ENCODE measurements at places on chromosomes 3 and 15.
A peak's percentile ranks its signal among the peaks of the same experiment; 100 is the strongest.

DNA sequence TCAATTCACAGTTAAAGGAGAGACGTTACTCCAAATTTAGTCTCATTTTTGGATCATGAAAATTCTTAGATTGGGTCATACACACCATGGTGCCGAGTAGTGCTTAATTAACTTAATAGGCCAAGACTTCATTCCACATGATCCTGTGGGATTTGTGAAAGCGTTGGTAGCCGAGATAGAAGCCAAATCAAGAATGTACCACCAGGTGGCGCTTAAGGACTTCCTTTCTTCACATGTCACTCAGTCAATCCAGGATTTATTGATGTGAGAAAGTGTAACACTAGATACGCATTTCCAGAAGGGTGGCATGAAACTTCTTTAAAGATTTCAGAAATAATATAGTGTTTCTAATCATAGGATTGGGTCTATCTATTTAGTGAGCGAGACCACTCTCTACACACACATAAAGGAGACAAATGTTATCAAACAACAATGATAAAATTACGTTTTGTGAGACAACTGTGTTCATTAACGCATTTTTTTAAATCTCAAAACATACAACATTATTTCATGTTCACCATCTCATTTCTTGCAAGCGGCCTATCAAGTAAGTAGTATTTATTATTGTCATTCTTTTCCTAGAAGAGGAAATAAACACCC lies 436.1 kb downstream of the CHL1 start:
- DNase-seq = peak; percentile 9

DNA sequence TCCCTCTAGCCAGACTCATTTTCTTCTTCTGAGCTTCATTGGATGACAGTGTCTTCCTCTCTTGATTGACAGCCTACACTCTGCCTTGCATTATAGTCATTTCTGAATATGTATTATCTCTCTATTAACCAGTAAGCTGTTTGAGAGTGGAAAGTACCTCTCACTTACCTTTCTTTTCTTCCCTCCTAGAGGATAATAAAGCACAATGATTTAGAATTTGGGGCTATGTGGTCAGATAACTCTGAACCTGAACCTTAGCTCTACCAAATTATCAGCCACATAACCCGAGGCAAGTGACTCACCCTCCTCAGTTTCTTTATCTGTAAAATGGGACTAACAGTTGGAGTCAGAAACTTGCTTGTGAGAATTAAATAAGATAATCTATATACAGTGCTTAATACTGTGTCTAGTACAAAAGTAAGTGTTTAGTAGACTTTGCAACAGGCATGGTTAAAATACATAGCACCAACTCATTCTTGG lies 331.8 kb upstream of the TBL1XR1 start:
- no peak for DNase-seq

- no peak for DNase-seq
Measured at GRCh38 chr15:50068016-50068415, 51.0 kb downstream of the ATP8B4 start.

GRCh38 chr3:195236076-195236798 lies 34.7 kb downstream of the XXYLT1 start:
- no peak for DNase-seq

DNA sequence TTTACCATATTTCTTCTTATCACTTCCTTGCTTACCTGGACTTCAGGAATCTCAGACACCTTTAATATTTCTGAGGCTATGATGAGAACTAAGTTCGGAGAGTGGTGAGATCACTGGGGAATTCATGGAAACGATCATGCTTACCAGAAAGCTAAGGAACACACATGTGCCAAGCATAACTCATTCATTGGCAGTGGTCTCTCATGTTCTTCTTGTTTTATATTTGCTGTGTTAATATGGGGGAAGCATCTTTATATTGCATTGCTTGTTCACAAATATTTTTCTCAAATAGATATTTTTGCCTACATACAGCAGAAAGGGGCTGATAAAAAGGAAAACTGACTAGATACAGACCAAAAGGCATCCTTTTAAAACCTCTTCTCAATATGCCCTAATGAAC lies 55.8 kb downstream of the COL6A6 start:
- no peak for DNase-seq

GRCh38 chr3:123453675-123454074 lies 4.8 kb upstream of the ADCY5 start:
- no peak for DNase-seq

GRCh38 chr3:112856537-112856936 lies 9.9 kb upstream of the CD200R1L start:
- DNase-seq = no peak

GRCh38 chr3:99638167-99638948 lies at the start of gene COL8A1:
Gene COL8A1, plus strand, starts transcription at chr3:99638594. Its CDS starts 152,089 bp downstream, at chr3:99790683.
- DNase-seq = no peak

DNA sequence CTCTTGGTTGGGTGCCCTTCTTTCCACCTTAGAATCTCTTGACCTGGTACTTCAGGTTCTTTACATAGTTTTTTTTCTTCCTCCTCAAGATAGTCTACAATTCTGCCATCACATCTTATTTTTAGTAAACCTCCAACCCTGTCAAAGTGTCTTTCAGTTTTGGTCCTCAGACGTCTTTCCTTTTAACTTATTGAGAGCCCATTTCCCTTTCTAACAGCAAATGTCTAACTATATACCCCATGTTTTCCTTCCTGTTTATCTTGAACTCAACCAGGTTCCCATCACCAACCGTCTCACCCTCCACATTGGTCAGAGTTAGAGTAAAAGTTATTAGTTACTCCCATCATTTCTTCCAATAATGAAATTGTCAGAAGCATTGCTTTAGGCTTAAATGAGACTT lies 10.4 kb downstream of the KBTBD12 start:
- DNase-seq = no peak

DNA sequence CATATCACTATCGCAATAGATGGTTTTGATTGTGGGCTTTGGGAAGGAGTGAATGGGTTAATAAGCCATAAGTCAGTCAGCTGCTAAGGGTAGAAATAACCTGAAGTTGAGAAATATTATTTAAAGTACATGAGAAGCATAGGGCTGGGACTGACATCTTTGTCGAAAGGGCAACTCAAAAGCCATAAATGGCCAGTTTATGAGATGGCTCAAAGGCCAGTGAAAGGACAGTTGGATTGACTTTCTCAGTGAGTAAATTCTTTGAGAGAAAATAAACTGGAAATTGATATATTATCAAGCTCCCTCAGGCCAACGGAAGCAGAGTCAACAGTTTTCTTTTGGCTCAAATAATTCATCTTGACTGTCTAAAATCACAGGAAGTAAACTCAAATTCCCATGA lies 419.8 kb downstream of the NSUN3 start:
- DNase-seq = no peak

DNA sequence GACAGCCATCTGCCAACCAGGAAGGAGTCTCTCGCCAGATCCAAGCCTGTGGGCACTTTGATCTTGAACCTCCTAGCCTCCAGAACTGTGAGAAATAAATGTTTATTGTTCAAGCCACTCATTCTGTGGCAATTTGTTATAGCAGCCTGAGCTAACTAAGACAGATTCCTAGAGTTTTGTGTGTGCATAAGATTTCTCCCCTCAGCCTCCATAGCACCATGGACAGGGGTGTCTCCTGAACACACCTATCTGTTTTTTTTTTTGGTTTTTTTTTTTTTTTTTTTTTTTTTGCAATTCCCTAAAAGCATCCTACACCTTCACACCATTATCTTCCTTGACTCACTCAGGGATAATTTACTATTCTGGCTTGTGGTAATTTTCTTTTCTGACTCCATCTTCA lies 768.5 kb downstream of the NR2F2 start:
- DNase-seq = no peak

GRCh38 chr3:178513546-178514380 lies 22.5 kb upstream of the KCNMB2 start:
- DNase-seq = no peak
